Cerebellar nuclear complex (tissue), 1 donor: ENCODE measurements at places on chromosomes 4 and X.

GRCh38 chrX:136528645-136529315, 3.2 kb upstream of the VGLL1 start:
- no peak for DNase-seq

GRCh38 chr4:7553280-7553679, 118.5 kb upstream of the PSAPL1 start:
- DNase-seq: no peak

- no peak for DNase-seq
Measured at GRCh38 chr4:1715002-1715758, 3.1 kb upstream of the SLBP start.

GRCh38 chr4:107570952-107571351, 149.1 kb downstream of the PAPSS1 start:
- no peak for DNase-seq

GRCh38 chrX:133493366-133493765, 78.1 kb upstream of the GPC4 start:
- no peak for DNase-seq

GRCh38 chr4:68576272-68577125, at the start of gene UGT2B17:
UGT2B17 (minus strand) TSS chr4:68576322; CDS start chr4:68568484, 7,838 bp downstream.
- DNase-seq: no peak

DNA sequence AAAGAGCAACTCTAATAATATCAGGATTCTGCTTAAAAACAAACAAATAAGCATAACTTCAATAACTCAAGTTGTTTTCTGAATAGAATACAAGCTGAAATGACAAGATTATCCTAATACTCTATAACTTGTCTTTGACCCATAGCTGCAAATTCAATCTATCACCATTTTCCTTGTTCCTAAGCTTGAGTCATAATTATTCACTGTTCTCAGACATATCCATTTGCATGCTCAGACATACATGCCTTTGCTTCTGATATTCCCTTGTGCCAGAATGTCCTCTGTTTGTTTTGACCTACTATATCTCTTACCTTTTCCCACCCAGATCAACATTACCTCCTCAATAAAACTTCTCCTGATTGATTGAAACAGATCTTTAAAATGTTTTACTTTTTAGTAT, 109.7 kb downstream of the SNCA start:
- no peak for DNase-seq

- DNase-seq: no peak
Measured at GRCh38 chrX:16843208-16843909, 26.8 kb downstream of the RBBP7 start.

- DNase-seq: no peak
Measured at GRCh38 chr4:107993969-107994368, 4.3 kb downstream of the HADH start.

DNA sequence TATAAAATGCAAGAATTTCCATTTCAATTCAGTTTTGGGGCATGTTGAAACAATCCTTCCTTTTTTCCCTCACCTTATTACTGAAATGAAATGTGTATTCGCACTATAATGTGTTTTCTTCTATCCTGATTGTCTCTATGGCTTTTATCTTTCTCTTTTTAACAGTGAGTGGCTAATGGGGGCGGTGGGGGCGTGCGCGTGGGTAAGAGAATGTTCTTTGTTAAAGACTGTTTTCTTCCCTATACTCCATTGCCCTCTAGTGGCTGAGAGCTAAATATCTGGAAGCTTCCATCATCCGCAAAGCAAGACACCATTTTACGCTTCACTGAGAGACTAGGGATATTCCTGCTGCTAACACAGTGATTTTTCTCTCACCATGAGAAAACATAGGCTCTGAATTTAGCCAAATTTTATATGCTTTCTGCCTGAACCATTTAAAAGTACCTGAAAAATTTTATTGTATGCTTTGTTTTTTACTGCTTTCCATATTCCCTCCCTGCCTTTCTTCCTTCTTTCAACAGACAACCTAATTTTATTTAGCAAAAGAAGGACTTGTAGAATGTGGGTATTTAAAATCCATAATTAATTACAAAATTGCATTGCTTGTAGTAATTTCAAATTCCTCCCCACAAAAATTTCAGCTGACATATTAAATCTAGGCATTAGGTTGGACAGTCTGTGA, 194.0 kb downstream of the GASK1B start:
- DNase-seq: peak; percentile 24

GRCh38 chr4:33592701-33593100, 2651.6 kb downstream of the ARAP2 start:
- no peak for DNase-seq

DNA sequence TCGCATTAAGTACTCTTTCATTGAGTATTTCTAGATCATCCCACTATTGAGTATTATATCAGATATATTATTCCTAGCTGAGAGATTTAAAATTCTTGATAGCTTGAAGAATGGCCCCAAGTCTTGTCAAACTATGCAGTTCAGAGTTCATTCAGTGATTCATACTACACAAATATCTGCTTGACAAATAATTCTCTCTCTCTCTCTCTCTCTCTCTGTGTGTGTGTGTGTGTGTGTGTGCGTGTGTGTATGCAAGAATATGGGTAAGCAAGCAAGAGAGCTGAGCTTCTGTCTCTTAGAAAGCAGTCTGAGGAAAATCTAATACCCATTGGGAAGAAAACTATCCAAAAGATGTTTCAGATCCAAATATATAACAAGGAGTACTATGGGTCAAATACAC, 142.0 kb downstream of the SLC10A7 start:
- DNase-seq: no peak

- no peak for DNase-seq
Measured at GRCh38 chr4:2432991-2433530, 14.3 kb downstream of the CFAP99 start.

- no peak for DNase-seq
Measured at GRCh38 chrX:74774988-74775387, 150.3 kb downstream of the NEXMIF start.

GRCh38 chrX:2898846-2899512, 30.2 kb downstream of the ARSD start:
- DNase-seq: no peak

DNA sequence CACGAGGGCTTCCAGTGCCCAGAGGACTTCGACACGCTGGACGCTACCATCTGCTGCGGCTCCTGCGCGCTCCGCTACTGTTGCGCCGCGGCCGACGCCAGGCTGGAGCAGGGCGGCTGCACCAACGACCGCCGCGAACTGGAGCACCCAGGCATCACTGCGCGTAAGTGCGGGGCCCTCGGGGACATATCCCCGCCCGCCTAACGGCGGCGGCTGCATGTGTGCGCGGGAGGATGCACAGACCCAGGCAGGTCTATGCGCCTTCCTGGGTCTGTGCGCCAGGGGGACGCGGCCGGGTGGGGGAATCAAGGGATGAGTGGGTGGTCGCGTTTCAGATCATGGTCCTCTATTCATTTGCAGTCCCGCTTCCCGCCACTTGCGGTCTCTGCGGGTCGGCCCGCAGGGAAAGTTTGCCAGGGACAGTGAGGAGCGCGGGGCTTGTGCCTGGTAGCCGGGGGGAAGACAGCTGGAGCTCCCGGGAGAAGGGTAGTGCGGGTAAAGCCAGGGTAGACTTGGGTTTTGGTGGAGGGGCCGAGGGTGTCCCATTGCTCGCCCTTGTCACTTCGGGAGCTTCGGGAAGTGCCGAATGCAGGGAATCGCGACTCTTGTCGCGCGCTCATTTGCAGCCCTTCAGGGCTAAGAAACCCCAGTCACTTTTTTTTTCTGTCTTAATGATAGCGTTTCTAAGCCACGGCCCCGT, 1.0 kb downstream of the SHISA3 start:
- no peak for DNase-seq

DNA sequence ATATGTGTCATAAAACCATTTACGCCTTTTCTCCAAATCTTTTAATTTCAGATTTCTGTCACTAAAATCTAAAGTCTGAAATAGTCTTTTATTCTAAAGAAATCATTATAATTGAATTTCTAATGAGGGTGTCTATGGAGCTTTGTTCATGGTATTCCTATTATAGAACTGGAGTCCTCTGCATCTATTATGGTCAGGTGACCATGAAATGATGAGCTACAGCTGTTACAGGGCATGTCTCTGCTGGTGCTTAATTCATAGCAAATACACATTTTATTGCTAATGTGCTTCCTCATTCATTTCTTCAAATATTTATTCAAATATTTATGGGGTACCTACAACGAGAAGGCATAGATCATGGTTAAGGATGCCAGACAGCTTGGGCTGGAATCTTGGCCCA, 126.1 kb downstream of the NAA11 start:
- DNase-seq: no peak

DNA sequence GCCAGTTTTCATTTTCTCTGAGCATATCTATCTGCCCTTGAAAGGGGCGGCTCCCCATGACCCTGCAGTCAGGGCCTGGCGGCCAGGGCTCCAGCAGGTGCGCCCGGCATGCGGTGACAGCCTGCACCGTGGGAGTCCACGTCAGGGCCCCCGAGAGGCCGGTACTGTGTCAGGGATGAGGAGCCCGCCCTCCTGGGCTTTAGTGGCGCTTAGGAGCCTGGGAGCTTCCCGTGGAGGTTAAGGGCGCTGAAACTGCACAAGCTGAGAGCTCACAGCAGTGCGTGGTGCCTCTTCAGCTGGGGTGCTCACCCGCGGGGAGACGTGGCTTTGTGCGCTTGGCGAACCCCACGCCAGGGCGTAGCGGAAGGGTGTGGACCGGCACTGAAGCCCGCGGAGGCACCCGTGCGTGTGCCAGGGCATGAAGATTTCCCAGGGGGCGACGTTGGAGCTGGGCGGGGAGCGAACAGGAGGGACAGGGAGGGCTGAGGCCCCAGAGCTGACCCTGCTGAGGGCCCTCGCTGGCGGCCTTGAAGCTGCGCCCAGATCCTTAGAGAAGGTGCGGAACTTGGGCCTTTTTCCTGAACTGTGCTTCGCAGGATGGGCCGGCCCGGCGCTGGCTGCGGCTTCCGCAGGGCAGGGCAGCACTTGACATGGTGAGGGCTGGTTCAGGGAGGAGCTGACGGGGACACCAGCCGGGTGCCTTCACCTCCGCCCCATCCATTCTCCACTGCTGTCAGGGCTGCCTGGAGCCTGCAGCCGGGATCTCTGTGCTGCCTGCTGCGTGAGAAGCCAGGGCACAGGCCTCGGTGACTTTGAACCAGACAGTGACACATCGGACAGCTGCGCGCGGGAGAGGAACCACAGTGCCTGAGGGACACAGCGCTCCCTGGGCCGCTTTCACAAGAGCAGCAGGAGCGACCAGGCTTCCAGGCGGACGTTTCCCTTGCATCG, 32.9 kb downstream of the HTT-AS start:
- no peak for DNase-seq

DNA sequence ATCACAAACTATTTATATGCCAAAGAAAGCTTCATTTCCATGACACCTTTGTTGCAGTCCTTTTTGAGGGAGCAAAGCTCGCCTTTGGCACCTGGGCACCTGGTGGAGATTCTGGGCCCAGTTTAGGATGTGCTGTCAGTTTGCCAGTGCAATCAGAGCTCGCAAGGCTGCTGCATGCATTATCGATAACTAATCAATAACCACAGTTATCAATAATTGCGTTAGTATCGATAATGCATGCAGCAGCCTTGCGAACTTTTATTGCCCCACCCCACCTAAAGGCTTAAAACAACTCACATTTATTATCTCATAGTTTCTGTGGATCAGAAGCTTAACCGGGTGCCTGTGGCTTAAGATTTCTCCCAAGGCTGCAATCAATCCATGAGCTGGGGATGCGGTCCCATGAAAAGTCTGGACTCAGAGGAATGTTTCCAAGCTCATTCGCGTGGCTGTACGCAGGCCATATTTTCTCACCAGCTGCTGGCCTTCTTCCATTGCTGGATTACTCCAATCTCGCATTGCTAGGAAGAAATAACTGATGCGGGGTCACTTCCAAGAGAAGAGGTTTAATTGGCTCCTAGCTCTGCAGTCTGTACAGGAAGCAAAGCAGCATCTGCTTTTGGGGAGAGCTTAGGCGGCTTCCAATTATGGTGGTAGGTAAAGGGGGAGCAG, 6.2 kb upstream of the AFAP1 start:
- DNase-seq: no peak

DNA sequence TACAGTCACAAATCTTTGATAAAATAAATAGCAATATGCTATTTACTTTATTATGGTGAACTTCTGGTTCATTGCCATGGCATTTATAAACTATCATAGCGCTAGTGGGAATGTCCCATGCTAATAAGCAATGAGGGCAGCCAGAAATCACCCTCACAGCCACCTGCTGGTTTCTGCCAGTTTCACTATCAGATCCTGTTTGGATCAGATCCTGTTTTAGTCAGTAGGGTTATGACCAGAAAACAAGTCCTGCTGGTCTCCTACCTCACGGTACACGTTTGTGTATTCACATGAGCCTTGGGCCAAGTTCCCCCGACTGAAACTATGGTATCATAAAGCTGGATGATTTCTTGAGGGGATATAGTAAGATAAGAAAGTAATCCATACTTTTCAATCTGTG, 17.7 kb downstream of the FOXR2 start:
- DNase-seq: no peak

GRCh38 chr4:177901786-177902185, 459.5 kb upstream of the AGA start:
- no peak for DNase-seq

DNA sequence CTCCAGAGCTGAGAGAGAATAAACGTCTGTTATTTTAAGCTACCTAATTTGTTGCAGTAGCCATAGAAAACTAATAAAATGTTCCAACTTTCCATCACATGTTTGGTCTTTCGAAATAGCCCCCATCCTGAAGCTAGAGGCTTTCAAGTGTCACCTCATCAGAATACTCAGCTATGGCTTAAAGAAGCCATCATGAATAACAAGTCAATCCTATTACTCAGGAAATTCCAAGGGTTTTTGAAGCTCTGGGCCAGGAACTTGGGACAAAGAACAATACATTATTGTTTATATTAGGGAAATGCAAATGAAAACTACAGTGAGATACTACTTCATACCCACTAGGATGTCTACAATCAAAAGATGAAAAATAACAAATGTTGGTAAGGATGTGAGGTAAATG, 42.2 kb downstream of the TBCK start:
- no peak for DNase-seq

- DNase-seq: no peak
Measured at GRCh38 chr4:8255698-8256441, 13.7 kb upstream of the HTRA3 start.

GRCh38 chrX:72276478-72276953, 532 bp downstream of the RPS4X start:
- DNase-seq: no peak

- no peak for DNase-seq
Measured at GRCh38 chrX:49247916-49248811, 12.9 kb downstream of the CCDC22 start.

- DNase-seq: no peak
Measured at GRCh38 chr4:82721819-82722423, 76.7 kb downstream of the SCD5 start.

DNA sequence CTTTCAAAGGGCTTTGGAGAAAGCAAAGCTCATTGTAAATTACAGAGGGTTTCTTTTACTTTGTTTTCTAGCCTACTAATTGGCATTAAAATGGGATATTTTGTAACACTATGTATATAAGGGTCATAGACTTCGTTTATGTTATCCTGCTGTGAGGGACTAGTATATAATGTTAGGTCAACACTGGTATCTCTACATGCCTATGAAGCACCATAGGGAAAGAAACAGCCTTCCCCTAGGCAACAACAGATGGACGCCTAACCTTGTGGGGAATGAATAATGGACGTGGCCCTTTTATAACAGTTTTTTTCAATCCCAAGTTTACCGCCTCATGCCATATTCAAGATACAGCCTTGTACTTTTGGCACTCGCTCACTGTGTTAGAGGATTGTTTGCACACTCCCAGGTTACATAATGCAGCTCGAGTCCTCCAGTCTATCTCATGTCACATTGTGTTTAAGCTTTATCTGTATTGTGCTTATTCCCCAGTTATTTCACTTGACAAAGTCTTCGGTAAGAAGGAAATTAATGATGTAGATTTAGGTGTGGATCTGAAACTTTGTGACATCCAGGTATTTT, 711.0 kb downstream of the RPA4 start:
- no peak for DNase-seq

GRCh38 chrX:7264399-7264798, 116.4 kb upstream of the PUDP start:
- DNase-seq: no peak
